ENCODE measurements at places on chromosomes 7 and 10.

- no peak for DNase-seq
Measured at GRCh38 chr10:84511709-84512285, 183.4 kb downstream of the CCSER2 start.

- DNase-seq = no peak
Measured at GRCh38 chr7:26500749-26501352, 209.2 kb downstream of the SNX10 start.

DNA sequence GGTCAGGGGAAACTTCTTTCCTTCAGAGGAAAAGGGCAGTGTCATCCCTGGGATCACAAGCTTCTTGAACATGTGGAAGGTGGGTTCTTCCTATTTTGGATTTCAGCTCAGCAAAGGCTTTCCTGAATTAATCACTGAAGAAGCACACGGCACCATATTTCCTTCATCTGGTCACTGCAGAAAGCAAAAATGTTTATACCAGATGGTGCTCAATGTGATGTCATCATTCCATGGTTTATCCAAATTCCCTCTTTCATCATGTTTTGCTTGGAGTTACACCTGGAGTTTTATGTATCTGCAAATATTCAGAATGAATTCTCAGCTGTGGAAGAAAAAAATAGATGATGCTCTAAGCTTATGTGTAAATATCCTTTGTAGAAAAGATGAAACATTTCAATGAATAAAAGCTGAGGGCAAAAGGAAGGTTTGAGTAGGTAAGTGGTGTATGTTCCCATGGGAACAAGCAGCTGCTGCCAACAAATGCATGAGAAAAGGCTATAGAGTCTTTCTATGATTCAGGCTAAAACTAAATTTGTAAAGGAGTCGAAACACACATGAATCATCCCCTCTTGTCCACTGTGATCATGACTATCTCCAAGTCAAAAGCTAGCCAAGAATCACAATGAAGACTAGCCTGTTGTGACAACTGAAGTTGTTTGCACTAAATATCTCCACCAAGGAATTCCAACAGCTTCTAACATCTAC lies 26.9 kb upstream of the BPGM start:
- no peak for DNase-seq

DNA sequence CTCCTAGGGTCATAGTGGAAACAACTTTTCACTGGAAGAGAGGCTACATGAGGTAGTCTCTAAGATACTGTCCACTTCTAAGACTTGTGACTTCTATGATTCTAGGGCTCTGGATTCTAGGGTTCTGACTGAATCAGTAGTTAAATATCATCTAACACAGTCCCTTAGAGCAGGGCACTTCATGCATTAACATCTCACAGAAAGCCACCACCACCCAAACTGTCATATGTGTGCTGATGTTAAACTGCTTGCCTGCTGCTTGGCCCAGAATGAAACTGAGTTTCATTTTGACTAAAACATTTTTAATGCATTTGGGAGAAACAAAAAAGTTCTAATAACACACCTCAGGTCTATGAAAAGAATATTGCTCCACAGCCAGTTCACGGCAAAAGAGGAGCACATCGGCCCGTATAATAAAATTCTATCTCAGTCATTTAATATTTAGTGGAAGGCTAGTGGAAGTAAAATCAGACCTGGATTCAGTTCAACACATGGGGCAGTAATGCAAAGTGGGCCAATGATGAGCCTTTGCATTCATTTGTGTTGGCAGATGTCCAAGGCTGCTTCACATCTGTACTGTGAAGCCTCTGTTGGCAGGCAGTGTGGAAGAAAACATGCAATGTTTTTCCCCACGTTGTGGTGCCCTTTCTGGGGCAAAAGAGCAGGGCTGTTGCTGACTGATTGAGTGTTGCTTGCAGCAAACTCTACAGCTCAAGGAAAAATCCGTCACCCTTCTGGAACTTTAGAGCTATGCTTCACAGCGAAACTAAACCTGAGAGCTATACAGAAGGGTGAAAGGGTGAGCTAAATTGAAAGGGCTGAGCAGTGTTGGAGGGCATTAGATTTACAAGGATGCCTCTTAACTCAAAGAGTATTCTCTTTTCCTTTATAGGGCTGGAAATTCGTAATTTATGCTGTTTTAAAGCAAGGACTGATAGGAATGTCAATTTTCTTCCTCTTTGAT lies 33.5 kb upstream of the AUTS2 start:
- DNase-seq = no peak

- DNase-seq = no peak
Measured at GRCh38 chr10:2145491-2145890, 408.2 kb upstream of the ADARB2 start.

GRCh38 chr7:157575777-157576176 lies 239.0 kb downstream of the DNAJB6 start:
- DNase-seq = no peak

DNA sequence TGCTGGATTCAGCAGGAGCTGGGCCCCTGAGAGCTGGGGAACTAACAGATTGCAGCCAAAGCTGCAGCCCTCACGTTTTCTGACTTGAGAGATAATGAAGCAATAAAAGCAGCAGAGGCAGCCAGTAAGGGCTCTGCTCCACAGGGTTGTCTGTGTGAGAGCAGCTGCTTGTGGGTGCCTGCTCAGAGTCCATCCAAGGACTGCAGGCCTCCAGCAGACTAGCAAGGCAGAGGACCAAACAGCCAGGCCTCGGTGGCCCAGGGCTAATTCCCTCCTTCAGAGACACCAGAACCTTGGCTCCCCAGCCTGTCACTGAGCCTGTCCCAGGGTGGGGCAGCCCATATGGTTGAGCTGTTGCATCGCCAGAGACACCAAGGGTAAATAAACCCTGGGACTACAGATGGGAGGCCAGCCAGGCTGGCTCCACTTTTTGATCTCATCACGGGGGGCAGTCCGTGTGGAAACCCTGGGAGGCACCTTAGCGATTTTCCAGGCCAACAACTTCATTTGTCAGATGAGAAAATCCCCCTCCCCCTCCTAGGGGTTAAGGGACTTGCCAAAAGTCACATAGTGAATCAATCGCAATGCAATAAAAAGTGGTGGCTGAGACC lies 229.2 kb downstream of the WDR11 start:
- no peak for DNase-seq

DNA sequence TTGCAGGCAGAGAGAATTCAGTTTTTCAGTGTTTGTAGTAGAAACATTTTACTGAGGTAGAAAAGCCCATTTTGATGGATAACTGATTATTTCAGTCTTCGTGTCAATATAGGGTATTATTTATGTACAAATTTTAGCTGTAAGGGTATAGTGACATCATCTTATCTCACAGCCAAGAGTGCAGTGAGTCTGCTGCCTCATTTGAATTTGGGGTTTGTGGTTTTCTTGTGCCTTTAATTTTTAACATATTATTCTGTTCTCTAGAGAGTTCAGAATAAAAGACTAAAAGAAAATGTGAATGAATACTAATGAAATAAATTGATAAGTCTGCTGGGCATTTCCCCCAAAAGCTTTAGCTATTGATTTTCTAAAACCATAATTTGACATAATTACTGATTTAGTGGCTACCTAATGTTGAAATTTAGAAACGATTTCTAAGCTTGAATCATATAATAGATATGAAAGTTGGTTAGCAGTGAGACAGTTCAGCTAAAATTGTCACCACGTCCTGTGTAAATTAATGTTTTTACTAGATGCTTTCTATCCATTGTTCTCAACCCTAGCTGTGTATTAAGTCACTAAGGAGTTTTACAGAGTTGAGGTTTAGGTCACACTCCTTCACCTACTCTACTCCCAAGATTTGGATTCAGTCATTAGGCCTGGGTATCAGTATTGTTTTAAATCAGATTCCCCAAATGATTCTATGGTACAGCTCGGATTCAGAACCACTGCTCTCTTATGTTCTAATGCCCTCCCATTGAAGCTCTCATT lies 37.3 kb downstream of the ACADSB start:
- no peak for DNase-seq

DNA sequence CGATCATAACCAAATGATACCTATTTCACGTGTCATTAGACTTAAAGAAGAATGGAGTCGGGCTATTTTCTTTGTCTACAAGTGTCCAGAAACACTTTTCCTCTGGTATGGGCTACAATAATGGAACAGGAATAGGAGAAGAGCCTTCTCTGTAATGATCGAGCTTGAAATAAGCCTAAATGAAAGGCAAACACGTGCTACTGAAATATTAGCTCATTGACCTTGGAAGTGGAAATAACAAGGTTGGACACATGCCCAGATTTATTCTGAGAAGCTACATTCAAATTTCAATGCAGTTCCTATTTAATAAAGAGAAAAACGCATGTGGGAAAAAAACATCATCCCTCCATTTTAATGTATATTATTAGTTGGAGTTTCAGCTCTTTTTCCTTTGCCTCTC lies 254.7 kb upstream of the PTER start:
- DNase-seq = no peak

- no peak for DNase-seq
Measured at GRCh38 chr7:104621321-104621720, 292.9 kb downstream of the LHFPL3 start.

- no peak for DNase-seq
Measured at GRCh38 chr10:133465191-133465949, 11.6 kb downstream of the SCART1 start.

DNA sequence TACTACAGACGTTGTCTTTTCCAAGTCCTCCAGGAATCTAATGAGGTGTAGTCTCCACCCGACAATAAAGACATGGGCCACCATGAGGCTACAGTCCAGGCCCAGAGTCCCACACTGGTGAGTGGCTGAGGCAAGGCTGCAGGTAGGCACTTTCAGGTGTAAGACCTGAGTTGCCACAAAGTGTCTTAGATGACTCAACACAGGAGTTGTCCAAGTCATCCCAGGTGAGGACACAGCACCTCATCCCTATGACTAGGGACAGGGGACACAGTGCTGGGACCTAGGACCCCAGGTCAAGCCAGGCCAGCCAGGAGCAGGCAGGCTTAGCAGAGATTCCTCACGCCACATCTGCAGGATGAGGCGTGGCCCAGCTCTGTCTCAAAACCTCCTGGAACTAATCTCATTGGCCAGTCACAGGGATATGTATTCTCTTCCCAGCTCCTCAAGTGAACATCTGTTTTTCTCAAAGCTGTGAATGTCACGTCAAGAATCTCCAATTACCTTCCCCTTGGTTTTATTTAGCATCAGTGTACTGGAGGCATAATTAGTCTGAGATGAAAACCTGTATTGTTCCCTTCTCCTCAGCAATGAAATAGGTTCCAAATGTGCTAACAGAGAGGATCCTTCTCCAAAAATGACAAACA lies 254.6 kb downstream of the GRID1 start:
- DNase-seq = no peak

Data from activated CD4-positive, alpha-beta T cell treated with anti-CD3 and anti-CD28 coated beads for 48 hours (primary cell).